Daoy (cell line): ENCODE measurements at places on chromosomes 12 and 14. TPM values are rescaled to one million over a fixed set of nuclear protein-coding genes. Genes with fewer than 3 reads are reported as not detected.

CBLN3 gene
- not detected in 2 replicates for total RNA-seq

TGM1 gene
- total RNA-seq = 0.69 and 2.6 TPM in 2 replicates

OTX2 gene
- 2.5 and 4.5 TPM in 2 replicates for total RNA-seq

CALM1 gene
- total RNA-seq = 318 and 490 TPM in 2 replicates

NKX2-1 gene
- total RNA-seq = 4.7 and 5.1 TPM in 2 replicates

GPR68 gene
- total RNA-seq = 10.1 and 11.6 TPM in 2 replicates

SLC5A8 gene
- not detected in 2 replicates for total RNA-seq

KLRC1 gene
- total RNA-seq = not detected in 2 replicates

TOX4 gene
- total RNA-seq = 19.2 and 25.5 TPM in 2 replicates

KLRD1 gene
- total RNA-seq = 0.29 TPM in 1 of 2 replicates, not detected in the other

GUCY2C gene
- not detected in 2 replicates for total RNA-seq

RHOJ gene
- 6.0 and 9.5 TPM in 2 replicates for total RNA-seq

CARMIL3 gene
- under 0.01 TPM in 1 of 2 replicates, not detected in the other for total RNA-seq

IL22 gene
- total RNA-seq = not detected in 2 replicates

GPATCH2L gene
- 86.1 and 123 TPM in 2 replicates for total RNA-seq

SERPINA3 gene
- total RNA-seq = 1.3 TPM in 1 of 2 replicates, not detected in the other

NID2 gene
- 6.4 and 9.9 TPM in 2 replicates for total RNA-seq

MORN3 gene
- 0.80 TPM in 1 of 2 replicates, not detected in the other for total RNA-seq

ERH gene
- 262 and 280 TPM in 2 replicates for total RNA-seq

FRS2 gene
- 17.8 and 39.7 TPM in 2 replicates for total RNA-seq

HHIPL1 gene
- 1.2 and 2.5 TPM in 2 replicates for total RNA-seq

PRH2 gene
- not detected in 2 replicates for total RNA-seq

ZNF384 gene
- 15.9 and 21.8 TPM in 2 replicates for total RNA-seq

TMTC1 gene
- 4.3 and 6.7 TPM in 2 replicates for total RNA-seq

CAND1 gene
- 97.2 and 103 TPM in 2 replicates for total RNA-seq

WSB2 gene
- total RNA-seq = 103 and 111 TPM in 2 replicates

CLEC4A gene
- 0.42 TPM in 1 of 2 replicates, not detected in the other for total RNA-seq

NOPCHAP1 gene
- 18.7 and 33.2 TPM in 2 replicates for total RNA-seq

NFE2 gene
- not detected in 2 replicates for total RNA-seq

ADCY4 gene
- 0.17 TPM in 1 of 2 replicates, not detected in the other for total RNA-seq

CLEC4D gene
- not detected in 2 replicates for total RNA-seq

KLRC4 gene
- not detected in 2 replicates for total RNA-seq

PRPH gene
- 0.69 TPM in 1 of 2 replicates, not detected in the other for total RNA-seq

TPH2 gene
- total RNA-seq = not detected in 2 replicates

REC8 gene
- total RNA-seq = not detected in 2 replicates

INHBE gene
- 0.80 and 1.6 TPM in 2 replicates for total RNA-seq
